NCI-H1436 treated with DMSO at 0.1 percent for 48 hours (cell line): ENCODE measurements at places on chromosomes 12 and 14.

GRCh38 chr14:101511620-101512375 lies 49.5 kb upstream of the DIO3 start:
- no peak for DNase-seq

GRCh38 chr12:49649892-49650291 lies 26.5 kb downstream of the PRPF40B start:
- no peak for DNase-seq

DNA sequence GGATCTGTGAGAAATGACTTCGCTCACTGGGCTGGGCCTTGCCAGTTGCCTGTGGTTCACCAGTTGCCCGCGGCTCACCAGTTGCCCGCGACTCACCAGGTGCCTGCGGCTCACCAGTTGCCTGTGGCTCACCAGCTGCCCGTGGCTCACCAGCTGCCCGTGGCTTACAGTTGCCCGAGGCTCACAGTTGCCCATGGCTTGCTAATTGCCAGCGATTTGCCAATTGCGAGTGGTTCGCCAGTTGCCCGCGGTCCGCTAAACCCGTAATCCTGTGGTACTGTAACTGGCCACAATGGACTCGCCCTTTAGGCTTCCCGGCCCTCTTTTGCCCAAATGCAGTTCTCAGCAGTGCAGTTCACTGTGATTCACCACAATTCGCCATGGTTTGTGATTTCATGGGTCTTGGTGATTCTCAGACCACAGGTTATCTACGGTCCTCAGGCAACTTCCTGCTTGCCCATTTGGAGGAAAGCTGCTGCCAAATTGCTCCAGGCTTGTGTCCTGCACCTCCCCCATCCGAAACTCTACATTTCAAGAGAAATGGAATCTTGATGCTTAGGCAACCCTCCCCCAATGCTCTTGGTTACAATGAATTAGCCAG lies 15.0 kb upstream of the MEG3 start:
- DNase-seq, result no peak

DNA sequence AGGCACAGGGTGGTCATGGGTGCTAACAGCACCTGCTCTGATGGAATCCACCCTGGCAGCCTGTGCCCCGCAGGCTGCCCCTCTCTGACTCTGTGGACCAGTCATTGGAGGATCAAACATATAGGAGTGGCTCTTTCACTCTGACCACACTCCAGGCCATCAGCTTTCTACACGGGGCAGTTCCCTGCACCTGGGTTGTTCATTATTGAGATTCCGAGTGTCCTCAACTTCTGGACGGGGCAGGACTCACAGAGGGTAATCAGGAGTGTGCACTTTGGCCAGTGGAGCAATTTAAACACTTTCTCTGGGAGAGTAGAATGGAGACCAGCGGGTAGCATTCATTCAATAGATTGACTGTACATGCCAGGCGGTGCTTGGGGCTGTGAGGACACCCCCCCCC lies 94.8 kb downstream of the NINJ2 start:
- DNase-seq, result no peak
